ENCODE measurements at places on chromosomes 13 and 19.

GRCh38 chr13:67094952-67095351 is 135.2 kb downstream of the PCDH9 start:
- DNase-seq: no peak

- no peak for DNase-seq
Measured at GRCh38 chr13:76216729-76217128, 580.6 kb downstream of the LMO7 start.

GRCh38 chr13:64709079-64709478 is 2521.1 kb downstream of the PCDH9 start:
- DNase-seq: no peak

- no peak for DNase-seq
Measured at GRCh38 chr19:49589502-49589905, 1.5 kb upstream of the PRR12 start.

- no peak for DNase-seq
Measured at GRCh38 chr19:4174213-4174894, 8.0 kb downstream of the SIRT6 start.
